KBM-7 (cell line): ENCODE measurements at places on chromosomes 4 and X.

DNA sequence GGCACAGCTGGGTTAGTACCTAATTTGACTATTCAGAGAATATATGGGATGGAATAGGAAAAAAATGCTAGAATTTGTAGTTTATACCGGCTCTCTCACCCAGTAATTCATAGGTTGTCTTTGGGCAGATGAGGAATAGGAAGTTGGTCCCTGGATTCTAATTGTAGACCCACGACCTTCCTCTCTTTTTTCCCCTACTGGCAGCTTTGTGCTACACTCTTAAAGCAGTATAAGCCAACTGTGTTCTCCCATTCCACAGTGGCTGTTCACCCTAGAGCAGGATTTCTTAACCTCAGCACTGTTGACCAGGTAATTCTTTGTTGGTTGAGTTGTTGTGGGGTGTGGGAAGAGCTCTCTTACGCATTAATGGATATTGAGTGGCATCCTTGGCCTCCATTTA lies 92.9 kb downstream of the FNIP2 start:
- no peak for DNase-seq

GRCh38 chr4:185071236-185071811 lies 53.0 kb downstream of the HELT start:
- no peak for DNase-seq

- no peak for DNase-seq
Observed at GRCh38 chr4:38275331-38276100, 315.3 kb downstream of the PTTG2 start.

GRCh38 chr4:73450398-73451004 lies 14.5 kb downstream of the AFP start:
- no peak for DNase-seq

- peak; percentile 62 for DNase-seq
Observed at GRCh38 chr4:3442959-3443749, 1.4 kb downstream of the HGFAC start.

GRCh38 chr4:119615068-119615719 lies 13.4 kb downstream of the PDE5A start:
- peak; percentile 9 for DNase-seq

GRCh38 chrX:74234818-74235217 lies 69.2 kb upstream of the ZCCHC13 start:
- peak; percentile 21 for DNase-seq

DNA sequence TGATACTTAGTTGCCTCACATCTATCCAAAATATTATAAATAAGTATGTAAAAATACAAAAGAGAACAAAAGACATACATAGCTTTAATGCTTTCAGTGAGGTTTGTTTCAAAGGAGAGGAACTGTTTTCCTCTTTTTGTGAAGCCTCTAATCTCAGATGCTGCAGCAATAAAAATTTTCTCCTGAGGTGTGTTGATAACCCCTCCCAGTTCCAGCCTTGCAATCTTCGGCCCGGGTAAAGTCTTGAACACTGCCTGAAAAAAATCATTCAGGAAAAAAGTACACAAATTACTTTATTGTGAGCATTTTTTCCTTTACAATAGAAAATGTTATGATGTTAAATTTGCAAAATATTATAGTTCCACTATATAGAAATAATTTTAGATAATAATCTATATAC lies 8.8 kb downstream of the BBS7 start:
- no peak for DNase-seq

DNA sequence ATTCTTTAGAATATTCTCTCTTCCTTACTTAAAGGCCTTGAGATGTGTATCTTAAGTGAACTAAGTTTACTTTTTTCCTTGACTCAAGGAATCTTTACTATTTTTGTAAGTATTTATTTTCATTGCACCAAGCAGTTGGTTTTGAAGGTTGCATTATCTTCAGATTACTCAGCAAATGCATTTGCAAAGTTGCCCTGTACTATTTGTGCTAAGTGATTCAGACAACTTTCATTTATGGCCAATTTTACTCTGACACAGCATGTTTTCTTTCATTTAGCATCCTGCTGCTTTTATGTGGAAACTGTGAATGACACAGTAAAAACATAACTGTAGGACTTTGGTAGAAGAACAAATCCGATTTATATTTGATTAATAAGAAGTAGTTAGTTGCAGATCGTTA lies 191.0 kb downstream of the CCSER1 start:
- DNase-seq: no peak

DNA sequence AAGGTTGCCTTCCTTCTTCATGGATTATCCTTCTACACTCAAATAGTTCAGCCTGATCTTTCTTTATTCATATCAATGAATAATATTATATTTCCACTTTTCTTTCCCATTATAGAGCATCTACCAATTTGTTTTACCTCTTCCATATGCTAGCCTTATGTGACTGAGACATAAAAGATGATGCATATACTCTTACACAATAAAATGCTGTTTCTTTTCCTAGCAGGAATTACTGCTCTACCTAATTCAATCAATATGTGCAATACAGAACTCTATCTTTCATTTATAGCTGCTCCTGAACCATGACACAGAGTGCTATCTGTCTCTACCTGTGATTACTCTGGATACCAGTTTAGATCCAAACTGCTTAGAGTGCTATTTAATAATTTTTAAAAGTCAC lies 2334.0 kb downstream of the PCDH7 start:
- DNase-seq: no peak

DNA sequence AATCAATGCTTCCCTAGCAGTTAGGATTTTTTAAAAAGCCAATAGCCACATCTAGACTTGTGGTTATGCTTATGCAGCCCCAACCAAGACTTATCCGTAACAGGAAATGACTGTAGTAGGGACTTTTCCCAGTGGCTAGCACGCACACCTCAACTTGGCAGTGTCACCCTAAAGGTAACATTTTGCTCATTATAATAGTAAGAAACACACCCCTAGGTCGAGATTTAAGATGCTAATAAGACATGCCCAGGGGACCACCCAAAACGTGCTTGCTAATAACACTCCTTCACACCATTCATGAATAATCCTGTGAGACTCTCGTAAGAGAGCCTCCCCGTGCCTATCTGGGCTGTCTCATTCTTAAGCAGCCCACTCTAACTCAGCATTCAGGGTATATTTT lies 195.3 kb downstream of the CHIC1 start:
- no peak for DNase-seq

- no peak for DNase-seq
Observed at GRCh38 chr4:151329217-151330007, 4.0 kb upstream of the SH3D19 start.

GRCh38 chr4:10738826-10739489 lies 54.4 kb upstream of the CLNK start:
- no peak for DNase-seq

GRCh38 chrX:2404776-2405175 lies 96.0 kb downstream of the DHRSX start:
- no peak for DNase-seq

DNA sequence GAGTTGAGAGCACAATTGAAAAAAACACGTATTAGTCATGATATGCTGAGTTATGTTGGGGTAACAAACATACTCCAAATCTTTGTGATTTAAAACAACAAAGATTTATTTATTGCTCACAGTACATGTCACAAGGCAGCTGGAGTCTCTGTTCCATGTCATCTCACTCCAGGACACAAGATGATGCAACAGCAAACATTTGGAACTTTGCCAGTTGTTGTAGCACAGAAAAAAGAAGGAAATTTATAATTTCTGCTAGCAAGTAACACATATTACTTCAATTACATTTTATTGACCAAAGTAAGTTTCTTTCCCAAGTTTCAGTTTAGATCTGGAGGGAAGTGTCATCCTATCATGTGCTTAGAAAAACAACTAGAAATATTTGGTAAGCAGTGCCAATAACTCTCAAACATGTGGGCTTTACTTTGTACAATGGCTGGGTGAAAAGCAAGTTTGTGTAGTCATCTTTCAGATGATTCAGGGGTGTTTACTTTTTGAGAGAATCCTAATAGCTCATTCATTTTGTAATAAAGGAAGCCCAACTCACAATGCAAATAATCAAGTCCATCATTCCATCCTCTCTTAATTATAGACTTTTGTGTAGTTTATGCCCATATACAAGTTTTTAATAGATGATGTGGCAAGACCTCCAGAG lies 452.3 kb downstream of the ZIC3 start:
- no peak for DNase-seq

- no peak for DNase-seq
Observed at GRCh38 chrX:49278081-49278480, 8.5 kb downstream of the PPP1R3F start.

DNA sequence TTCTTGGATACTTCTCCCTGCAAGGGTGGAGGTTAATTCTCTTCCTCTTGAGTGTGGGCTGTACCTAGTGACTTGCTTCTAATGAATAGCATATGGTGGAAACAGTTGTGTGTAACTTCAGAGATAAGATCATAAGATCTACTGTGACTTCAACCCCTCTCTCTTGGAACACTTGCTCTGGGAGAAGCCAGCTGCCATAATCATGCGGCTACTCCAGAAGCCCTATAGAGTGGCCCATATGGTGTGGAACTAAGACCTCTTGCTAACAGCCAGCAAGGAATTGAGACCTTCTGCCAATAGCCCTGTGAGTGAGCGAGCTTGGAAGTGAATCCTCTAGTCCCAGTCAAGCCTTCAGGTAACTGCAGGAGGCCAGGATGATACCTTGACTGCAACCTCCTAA lies 81.1 kb downstream of the RBMX2 start:
- DNase-seq: no peak

GRCh38 chr4:54517781-54518444 lies 139.8 kb upstream of the KIT start:
- DNase-seq: no peak

DNA sequence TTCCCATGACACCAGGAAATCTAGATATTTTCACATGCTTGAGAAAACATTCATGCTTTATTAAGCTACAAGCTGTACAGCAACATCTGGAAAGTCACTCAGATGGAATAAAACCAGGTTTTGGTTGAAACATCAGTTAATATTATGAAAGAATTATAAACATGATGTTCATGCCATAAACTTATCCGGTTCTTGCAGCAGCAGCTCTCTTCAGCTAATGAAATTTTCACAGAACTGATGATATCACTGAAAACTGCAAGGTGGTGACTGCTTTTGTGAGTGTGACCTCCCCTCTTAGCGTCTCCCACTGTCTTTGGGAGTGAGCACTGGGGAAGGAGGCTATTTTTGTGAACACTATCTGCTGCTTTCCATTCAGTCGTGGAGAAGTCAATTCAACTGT lies 56.9 kb downstream of the ARHGAP10 start:
- DNase-seq: no peak

GRCh38 chr4:164313853-164314252 lies 440.1 kb upstream of the SMIM31 start:
- no peak for DNase-seq

GRCh38 chr4:37685161-37685822 lies 884 bp downstream of the RELL1 start:
- DNase-seq: peak; percentile 91

DNA sequence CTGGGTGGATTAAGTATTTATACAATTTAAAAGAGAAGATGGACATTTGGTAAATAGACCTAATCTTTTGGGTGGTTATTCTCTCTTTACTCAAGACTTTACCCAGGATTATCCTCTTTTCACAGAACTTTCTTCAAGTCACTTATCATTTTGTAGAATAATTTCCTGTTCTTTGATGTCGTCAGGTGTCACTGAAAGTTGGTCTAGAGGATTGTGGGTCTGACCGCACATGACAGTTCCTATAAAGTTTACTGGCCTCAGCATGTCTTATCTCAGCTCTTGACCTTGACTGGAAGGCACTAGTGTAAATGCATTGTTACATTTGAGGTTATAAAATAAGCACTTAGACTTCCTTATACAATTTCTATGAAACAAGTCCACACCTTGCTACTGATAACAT lies 139.9 kb upstream of the SLC4A4 start:
- peak; percentile 9 for DNase-seq

- DNase-seq: no peak
Observed at GRCh38 chrX:70635669-70636068, 191.0 kb downstream of the DLG3 start.

DNA sequence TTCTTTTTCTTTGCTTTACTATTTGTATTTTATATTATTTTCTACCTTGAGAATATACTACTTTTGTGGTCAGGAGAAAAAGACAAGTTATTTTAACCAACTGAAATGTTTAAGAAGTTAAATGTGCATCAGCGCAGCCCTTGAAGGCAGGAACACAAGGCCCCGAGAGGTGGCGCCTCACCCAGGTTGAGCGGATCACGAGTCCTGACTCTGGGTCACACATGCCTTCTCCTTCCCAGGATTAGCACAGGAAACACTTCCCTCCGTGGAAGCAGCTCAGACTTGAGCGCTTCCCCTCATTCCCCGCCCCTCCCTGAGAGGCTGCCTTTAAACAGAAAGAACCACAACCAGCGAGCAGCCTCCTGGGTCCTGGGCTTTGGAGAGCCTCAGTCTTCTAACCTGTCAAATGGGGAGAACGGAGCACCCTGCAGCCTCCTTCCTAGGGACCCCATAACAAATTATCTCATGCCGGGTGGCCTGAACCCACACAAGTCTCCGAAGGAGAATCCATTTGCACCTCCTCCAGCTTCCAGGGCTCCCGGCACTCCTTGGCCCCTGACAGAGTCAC lies 217.6 kb downstream of the AFAP1 start:
- peak; percentile 4 for DNase-seq

GRCh38 chr4:167966143-167966542 lies 126.2 kb upstream of the ANXA10 start:
- no peak for DNase-seq
